ENCODE measurements at places on chromosomes 7 and 10. TPM values are rescaled to one million over a fixed set of nuclear protein-coding genes. Genes with fewer than 3 reads are reported as not detected.

Gene RADIL
- 0.25 TPM for total RNA-seq

GRCh38 chr10:78947226-78947625 lies 121.5 kb upstream of the ZMIZ1 start:
- peaks cover 33% of the 10 kb centered on the region for H3K4me1 ChIP-seq
- no peak for DNase-seq
- H3K27ac ChIP-seq: no peak overlapping the region
- peaks cover 3% of the 10 kb centered on the region for H3K27me3 ChIP-seq
- 0 out of 2 replicates have a peak, but pooled peaks cover 4% of the 10 kb centered on the region for H3K36me3 ChIP-seq

Gene ITGB8
- total RNA-seq: 0.08 TPM

GRCh38 chr10:116408719-116409118 lies 18.9 kb upstream of the PNLIPRP3 start:
- DNase-seq: no peak
- no peaks in the 10 kb centered on the region for H3K4me1 ChIP-seq
- no peaks in the 10 kb centered on the region for H3K27me3 ChIP-seq
- no peaks in the 10 kb centered on the region for H3K36me3 ChIP-seq
- no peak overlapping the region for H3K27ac ChIP-seq

- peaks cover 8% of the 10 kb centered on the region for H3K4me1 ChIP-seq
- DNase-seq: no peak
- no peaks in the 10 kb centered on the region for H3K27me3 ChIP-seq
- H3K27ac ChIP-seq: no peak overlapping the region
- no peak overlapping the region for H3K4me3 ChIP-seq
Observed at GRCh38 chr7:133789974-133790373, 337.2 kb upstream of the LRGUK start.

- no peak for DNase-seq
- no peak overlapping the region for H3K4me3 ChIP-seq
Observed at GRCh38 chr7:67422601-67423000, 426.0 kb downstream of the TYW1 start.

DNA sequence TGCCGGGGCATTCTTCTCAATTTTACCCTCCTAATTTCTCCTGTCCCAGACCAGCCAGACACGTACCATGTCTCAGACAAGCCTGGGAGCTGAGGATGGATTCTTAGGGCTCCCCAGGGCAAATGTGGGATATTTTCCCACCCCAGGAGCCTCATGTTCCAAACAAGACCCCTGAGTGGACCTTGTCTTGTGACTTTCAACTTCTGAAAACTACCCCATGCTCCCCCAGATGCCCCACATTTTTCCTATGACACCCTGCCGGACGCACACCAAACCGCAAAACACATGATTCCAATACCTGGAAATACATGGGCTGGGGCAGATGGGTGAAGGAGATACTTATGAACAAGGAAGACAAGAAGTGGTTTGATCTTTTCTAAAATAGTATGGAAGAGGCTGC lies 874 bp downstream of the GIMAP5 start:
- no peaks in the 10 kb centered on the region for H3K27me3 ChIP-seq
- no peaks in the 10 kb centered on the region for H3K36me3 ChIP-seq
- H3K4me3 ChIP-seq: no peak overlapping the region

GRCh38 chr7:150803161-150803860 lies 2.7 kb downstream of the TMEM176A start:
- H3K4me1 ChIP-seq: no peaks in the 10 kb centered on the region
- no peak overlapping the region for H3K4me3 ChIP-seq
- no peak overlapping the region for H3K27ac ChIP-seq
- peaks cover 10% of the 10 kb centered on the region for H3K27me3 ChIP-seq
- DNase-seq: no peak
- H3K36me3 ChIP-seq: no peaks in the 10 kb centered on the region

- peaks cover 37% of the 10 kb centered on the region for H3K4me1 ChIP-seq
- no peak overlapping the region for H3K4me3 ChIP-seq
- no peak overlapping the region for H3K27ac ChIP-seq
- H3K36me3 ChIP-seq: peaks cover 20% of the 10 kb centered on the region
- peaks cover 5% of the 10 kb centered on the region for H3K27me3 ChIP-seq
Observed at GRCh38 chr7:24908166-24908565, 71.8 kb downstream of the OSBPL3 start.

Gene STAG3
- total RNA-seq: 0.65 TPM

GRCh38 chr7:11153694-11154093 lies 180.0 kb downstream of the PHF14 start:
- H3K4me3 ChIP-seq: no peak overlapping the region
- H3K27ac ChIP-seq: no peak overlapping the region
- no peaks in the 10 kb centered on the region for H3K27me3 ChIP-seq
- H3K4me1 ChIP-seq: no peaks in the 10 kb centered on the region
- no peak for DNase-seq

DNA sequence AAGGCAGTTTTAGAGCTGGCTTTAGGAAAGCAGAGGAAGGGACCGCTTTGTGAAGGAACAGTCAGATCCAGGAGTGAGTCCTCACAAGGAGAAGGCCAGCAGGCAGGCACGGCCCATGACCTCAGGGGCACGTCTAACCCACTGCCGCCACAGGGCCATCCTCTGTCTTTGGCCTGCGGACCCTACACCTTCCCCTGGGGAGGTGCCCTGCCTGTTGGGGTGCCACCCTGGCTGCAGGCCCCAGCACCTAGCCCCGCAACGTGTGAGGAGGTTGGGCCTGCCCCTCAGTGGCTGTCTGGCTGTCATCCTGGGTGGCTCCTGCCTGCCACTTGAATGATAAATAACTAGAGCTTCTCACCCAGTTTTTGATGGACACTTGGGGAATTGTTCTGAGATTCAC lies 31.0 kb upstream of the TRIM8 start:
- H3K4me3 ChIP-seq: no peak overlapping the region
- no peak overlapping the region for H3K27ac ChIP-seq
- H3K4me1 ChIP-seq: peaks cover 39% of the 10 kb centered on the region

Gene CYTH3
- total RNA-seq: 38.6 TPM

- no peak for DNase-seq
- no peak overlapping the region for H3K4me3 ChIP-seq
- peaks cover 15% of the 10 kb centered on the region for H3K4me1 ChIP-seq
- no peaks in the 10 kb centered on the region for H3K36me3 ChIP-seq
- peaks cover 9% of the 10 kb centered on the region for H3K27me3 ChIP-seq
- H3K27ac ChIP-seq: no peak overlapping the region
Observed at GRCh38 chr7:38330861-38331621, 57.6 kb upstream of the TARP start.

Gene PKD2L1
- total RNA-seq: not detected

Gene NPC1L1
- not detected for total RNA-seq

GRCh38 chr7:80781146-80781545 lies 137.7 kb downstream of the SEMA3C start:
- peaks cover 77% of the 10 kb centered on the region for H3K4me1 ChIP-seq
- no peak for DNase-seq
- H3K27me3 ChIP-seq: no peaks in the 10 kb centered on the region
- peak overlapping the region; percentile 14 for H3K4me3 ChIP-seq
- peak overlapping the region; percentile 57 for H3K27ac ChIP-seq

Gene XRCC2
- total RNA-seq: 4.5 TPM

- peak overlapping the region; percentile 89 for H3K4me3 ChIP-seq
- H3K4me1 ChIP-seq: peaks cover 26% of the 10 kb centered on the region
- H3K36me3 ChIP-seq: no peaks in the 10 kb centered on the region
- peak overlapping the region; percentile 90 for H3K27ac ChIP-seq
Observed at GRCh38 chr10:19638182-19638895, 177.9 kb upstream of the PLXDC2 start.

Gene ITIH2
- not detected for total RNA-seq

Gene PNLIP
- not detected for total RNA-seq

DNA sequence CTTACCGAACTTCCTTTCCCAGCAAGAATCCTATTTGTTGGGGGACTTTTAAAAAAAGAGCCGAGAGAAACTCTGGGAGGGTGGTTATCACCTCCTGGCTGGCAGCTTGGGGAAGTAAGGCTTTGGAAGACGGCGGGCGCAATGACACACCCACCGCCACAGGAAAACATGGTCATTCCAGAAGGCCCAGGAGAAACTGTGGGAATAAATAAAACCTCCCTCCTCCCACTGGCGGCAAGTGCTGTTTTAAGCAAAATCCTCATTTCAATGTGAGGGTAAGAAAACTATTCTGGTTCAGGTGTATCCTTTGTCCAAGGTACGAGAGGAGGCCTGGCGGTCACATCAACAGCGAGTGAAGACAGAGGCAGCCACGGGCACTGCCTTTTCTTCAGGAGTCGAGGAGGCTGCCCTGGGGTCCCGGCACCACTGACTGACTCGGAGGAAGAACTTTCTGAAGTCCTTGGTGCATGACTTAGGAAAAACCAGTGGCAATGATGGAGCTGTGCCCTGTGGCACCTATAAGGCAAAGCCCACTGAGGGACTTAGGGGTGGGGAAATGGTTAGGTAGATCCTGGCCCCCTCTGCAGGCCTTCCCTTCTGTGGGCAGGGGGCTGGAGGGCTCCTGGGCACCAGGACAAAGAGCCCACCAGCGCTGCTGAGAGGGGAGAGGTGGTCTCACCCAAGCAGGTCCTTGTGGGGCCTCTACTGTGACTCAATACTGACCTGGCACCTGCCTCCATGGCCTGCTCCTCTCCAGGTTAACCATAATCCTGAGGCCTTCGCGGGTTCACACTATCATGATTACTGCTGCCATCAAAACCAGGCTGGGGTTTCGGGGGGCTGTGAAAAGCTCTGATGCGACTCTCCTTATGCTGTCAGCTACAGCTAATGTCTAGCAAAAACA lies 21.4 kb downstream of the DNAJB12 start:
- H3K27ac ChIP-seq: no peak overlapping the region
- H3K4me1 ChIP-seq: peaks cover 31% of the 10 kb centered on the region
- H3K36me3 ChIP-seq: peaks cover 13% of the 10 kb centered on the region
- peaks cover 8% of the 10 kb centered on the region for H3K27me3 ChIP-seq
- H3K4me3 ChIP-seq: no peak overlapping the region
